ENCODE measurements at places on chromosomes 11 and 22.
A peak's percentile ranks its signal among the peaks of the same experiment; 100 is the strongest.

DNA sequence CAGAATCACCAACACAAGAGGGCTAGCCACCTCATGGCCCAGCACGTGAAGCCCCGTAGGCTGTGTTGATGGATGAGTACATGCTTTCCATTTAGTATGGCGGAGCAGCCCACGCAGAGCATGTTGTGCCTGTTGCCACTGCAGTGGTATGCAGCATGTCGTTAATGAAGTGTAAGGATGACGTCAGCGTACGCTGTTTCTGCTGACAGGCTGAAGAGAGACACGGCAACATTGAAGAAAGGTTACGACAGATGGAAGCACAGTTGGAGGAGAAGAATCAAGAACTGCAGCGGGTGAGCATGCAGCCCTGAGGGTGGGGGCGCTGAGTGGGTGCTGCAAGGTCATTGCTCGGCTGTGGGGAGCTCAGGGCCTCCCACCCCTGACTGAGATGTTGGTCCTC lies 62.8 kb downstream of the PPFIA1 start:
- DNase-seq: no peak

DNA sequence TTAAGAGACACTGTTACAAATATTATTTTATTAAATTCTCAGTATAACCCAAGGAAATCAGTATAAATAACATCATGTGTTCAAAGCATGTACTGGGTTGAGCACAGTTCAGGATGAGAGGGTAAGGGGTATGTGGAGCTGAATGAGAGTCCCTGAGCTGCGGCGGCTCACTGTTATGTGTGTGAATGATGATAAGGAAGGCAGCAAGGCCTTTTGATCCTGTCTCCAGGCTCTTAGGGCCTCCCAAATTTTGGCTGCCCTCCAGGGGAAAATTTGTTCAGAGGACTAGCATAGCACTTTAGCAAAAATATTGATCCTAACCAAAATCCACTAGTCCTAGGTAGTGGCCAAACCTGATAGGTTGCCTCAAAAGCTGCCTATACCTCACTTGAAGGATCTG lies 86.1 kb upstream of the SPON1 start:
- no peak for DNase-seq

GRCh38 chr11:128937480-128937879 lies 5.2 kb downstream of the TP53AIP1 start:
- no peak for DNase-seq

DNA sequence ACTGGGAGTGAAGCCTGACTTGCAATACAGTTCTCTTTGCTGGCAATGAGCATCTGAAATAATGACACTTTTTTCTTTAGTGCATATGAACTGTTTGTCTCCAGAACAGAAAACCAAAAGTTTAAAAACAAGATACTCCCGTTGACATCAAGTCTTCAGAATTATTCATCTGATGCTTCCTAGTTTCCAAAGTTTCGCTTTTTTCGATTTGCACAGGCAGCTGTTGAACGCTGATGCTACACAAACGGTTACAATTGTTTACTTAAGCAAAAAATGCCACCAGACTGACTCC lies 612 bp upstream of the BIRC2 start:
- DNase-seq: no peak

- DNase-seq: no peak
These were observed 537.1 kb upstream of the LRRC4C start for GRCh38 chr11:41996533-41996932.

DNA sequence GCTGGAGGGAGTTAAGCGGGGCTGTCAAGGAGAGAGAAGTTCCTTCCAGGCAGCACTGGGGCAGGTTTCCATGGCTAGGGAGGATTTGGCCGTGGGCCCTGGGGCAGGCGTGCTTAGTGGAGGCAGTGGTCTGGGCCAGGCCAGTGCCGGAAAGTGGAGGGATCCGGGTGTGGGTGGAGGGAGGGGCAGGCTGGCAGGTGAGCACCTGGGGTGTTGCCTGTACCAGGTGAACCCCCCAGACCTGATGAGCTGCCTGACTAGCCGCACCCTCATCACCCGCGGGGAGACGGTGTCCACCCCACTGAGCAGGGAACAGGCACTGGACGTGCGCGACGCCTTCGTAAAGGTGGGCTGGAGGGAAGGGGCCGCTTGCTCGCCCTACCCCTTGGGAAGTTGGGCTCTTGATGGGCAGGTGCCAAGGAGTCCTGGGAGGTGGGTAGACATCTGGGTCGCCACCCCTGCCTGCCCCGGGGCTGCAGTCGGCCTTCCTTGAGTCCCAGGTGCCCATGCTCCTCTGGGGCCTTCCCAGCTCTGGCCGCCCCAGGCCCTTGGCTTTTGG lies 32.0 kb downstream of the MYO7A start:
- no peak for DNase-seq

DNA sequence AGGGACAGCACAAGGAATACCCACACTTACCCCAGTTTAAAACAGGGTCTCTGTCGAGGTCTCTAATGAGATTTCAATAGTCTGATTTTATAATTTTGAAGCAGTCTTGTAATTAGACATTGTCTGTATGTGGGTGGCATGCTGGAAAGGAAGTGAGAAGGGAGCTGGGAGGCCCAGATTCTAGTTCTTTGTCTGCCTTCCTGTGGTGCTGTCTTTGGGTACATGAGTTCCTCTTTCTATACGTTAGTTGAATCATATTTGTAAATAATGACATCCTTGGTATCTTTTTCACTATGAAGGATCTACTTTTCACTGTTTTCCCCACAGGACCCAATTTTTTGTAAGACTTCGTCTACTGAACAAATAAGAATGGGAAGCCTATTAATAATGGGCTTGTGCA lies 42.0 kb upstream of the TENM4 start:
- DNase-seq: peak; percentile 51

- no peak for DNase-seq
These were observed 67.5 kb downstream of the C11orf58 start for GRCh38 chr11:16805938-16806337.

GRCh38 chr11:128555606-128556005 lies 31.8 kb downstream of the ETS1 start:
- no peak for DNase-seq

GRCh38 chr11:84056653-84057376 lies 770.6 kb upstream of the CCDC90B start:
- DNase-seq: no peak

DNA sequence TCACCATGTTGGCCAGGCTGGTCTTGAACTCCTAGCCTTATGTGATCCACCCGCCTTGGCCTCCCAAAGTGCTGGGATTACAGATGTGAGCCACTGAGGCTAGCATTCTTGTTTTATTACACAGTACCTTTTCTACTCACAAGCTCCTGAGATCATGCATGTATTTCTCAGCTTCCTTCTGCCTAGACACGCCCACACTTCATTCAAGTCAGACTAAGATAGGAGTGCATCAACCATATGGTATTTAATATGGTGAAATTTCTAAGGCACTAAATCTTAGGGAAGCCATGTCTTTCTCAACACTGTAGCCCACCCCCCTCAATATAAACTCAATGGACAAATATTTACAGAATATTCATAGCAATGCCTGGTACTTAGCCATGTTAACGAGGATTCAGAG lies 62.1 kb downstream of the SLC25A17 start:
- no peak for DNase-seq

- DNase-seq: no peak
These were observed 17.8 kb downstream of the FRMD8 start for GRCh38 chr11:65404210-65404609.

- DNase-seq: no peak
These were observed 21.2 kb downstream of the SLC5A12 start for GRCh38 chr11:26700574-26701235.

GRCh38 chr11:121877152-121877551 lies 238.9 kb downstream of the BLID start:
- no peak for DNase-seq

DNA sequence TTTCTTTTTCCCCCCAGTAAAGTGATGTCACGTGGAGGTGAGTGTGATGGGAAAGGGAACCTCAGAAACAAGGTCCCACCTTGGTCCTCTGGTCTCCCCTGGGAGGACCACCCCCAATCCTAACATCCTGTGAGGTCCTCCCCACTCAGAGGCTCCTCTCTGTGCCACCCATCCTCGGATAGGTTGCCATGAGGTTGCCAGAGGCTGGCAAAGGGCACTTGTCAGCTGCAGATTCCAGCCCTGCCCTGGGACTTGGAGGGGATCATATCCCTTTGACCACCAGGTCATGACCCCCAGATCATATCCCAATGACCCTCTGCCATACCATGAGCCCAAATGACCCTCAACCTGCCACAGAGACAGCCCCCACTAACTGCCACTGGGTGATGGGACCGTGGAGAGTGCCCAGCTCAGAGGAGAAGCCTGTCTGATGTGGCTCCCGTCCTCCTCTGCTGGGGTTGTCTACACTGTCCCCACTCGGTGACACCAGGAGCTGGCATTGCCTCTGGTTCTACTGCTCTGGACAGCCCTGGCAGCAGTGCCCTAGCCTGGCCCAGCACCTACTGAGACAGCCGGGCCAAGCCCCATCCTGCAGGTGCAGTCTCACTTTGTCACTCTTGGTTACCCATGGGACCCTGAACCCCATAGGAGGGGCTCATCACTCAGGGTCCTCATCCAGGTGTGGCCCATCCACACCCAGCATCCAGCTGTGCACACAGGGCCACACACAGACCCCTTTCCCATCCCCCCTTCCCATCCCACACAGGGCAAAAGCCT lies 90.2 kb upstream of the KCNQ1OT1 start:
- no peak for DNase-seq

DNA sequence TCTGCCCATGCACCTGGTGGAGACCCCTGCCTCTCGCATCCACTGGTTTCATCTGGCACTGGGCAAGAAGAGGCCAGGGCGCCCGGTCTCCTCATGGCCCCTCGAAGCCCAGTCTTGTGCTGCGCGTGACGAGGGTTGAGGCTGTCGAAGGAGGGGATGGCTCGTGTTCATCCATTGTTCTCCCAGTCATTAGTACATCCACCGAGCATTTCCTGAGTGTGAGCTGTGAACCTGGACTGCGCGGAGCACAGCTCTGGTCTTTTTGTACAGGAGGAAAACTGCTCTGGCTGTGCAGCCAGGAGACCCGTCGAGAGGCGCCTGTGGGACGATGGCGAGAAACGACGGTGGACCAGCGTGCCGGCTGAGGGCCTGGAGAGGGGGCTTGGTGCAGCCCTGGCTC lies 6.8 kb downstream of the CACNA1I start:
- DNase-seq: no peak

DNA sequence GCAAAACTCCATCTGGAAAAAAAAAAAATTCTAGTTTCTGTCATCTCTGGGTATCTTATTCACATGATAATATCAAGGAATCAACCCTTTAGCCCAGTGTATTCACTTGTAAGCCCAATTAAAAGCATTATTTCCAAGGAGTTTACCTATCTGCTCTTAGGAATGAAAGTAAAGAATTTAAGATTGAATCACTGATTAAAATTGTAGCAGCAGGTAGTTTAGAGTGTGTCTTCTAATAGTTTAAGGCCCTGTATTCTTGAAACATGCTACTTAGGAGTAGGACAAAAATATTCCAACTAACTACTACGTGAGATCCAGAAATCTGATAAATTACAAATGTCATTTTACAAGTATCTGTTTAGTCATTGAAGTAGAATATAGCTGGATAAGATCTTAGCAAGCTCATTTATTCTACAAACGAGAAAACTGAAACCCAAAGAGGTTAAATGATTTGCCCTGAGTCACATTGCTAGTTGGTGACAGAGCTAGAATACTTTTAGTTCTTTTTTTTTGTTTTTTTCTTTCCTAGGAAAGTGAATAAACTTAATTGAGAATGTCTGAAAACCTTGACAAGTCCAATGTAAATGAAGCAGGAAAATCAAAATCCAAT lies 4.0 kb downstream of the TCP11L1 start:
- DNase-seq: peak; percentile 60

- no peak for DNase-seq
These were observed 37.8 kb downstream of the ARRB1 start for GRCh38 chr11:75313513-75314272.

GRCh38 chr11:9265211-9266131 lies at the start of gene DENND5A:
DENND5A (minus strand) TSS chr11:9265350; CDS start chr11:9265069, 281 bp downstream.
- DNase-seq: peak; percentile 72

GRCh38 chr11:73566977-73567755 lies 30.7 kb downstream of the FAM168A start:
- no peak for DNase-seq

DNA sequence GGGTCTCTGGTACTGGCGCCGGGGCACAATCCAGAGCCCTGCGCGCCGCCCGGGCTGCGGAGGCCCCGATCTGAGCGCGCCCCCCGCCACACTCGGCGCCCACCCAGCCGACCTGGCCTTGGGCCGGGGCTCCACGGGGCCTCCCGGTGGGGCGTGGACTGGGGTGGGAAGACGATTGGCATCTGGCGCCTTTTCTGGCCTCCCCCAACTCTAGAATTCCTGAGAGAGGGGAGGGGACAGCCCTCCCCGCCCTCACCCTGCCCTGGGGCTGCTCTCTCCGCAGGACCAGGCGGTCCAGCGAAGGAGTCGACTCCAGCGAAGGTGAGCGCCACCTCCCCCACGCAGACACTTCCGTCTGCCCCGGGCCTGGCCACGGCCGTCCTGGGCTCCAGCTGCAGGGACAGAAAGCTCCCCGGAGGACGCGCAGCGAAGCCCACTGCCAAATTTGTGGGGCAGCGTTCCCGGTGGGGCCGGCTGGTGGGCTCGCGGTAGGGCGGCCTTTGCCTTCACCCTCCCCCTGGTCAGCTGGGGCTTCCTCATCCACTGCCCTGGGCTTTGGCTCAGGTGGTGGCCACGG lies 593 bp downstream of the SSH3 start:
- no peak for DNase-seq

GRCh38 chr11:1827095-1827813 lies 7.5 kb upstream of the SYT8 start:
- no peak for DNase-seq

DNA sequence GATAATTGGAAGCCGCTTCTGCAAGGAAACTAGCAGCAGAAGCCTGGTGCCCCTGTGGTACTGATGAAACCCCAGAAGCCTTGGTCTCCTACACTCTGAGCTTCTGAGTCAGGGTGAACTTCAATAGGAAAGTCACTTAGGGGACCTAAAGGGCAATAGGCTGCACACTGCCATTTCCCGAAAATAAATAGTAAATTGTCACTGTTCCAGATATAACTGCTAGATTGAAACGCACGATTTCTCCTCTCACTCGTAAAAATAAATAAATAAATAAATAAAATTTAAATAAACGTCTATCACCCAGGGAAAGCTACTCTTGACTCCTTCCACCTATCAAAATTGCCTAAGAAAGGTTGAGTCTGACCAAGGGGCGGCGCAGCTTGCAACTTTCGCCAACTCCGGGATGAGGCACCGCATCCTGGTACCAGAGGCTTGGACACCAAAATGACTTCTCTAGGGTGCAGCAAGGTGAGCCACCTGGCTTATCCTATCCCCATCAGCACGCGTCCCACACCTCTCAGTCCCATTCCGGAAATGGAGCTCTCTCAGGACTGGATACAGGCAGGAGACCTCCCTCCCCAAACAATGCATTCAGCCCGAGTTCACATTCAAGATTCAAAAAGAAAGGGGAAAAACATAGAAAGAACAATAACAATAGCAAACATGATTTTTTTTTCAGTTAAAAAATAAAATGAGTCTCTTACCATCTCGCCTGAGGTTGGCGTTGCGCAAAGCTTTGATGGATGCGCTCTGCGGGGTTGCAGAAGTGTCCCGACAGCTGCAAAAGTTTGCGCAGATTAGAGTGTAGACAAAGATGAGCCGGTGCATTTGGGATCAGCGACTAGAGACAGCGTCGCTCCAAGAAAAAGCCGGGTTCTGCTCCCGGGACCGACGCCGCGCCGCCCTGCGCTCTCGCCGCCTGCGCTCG lies 583 bp downstream of the PDGFD start:
- DNase-seq: no peak

Data from activated CD4-positive, alpha-beta T cell treated with anti-CD3 and anti-CD28 coated beads, Interleukin-10, Interleukin-2, amounts not matched to agents 100 ng/mL and 50 ng/mL, durations not matched to agents 16 hours and 8 hours (primary cell).